ENCODE measurements at places on chromosomes 7 and 10. TPM values are rescaled to one million over a fixed set of nuclear protein-coding genes. Genes with fewer than 3 reads are reported as not detected.
A peak's percentile ranks its signal among the peaks of the same experiment; 100 is the strongest.

GRCh38 chr7:147411096-147411495, 1179.5 kb upstream of the C7orf33 start:
- DNase-seq = no peak

DNA sequence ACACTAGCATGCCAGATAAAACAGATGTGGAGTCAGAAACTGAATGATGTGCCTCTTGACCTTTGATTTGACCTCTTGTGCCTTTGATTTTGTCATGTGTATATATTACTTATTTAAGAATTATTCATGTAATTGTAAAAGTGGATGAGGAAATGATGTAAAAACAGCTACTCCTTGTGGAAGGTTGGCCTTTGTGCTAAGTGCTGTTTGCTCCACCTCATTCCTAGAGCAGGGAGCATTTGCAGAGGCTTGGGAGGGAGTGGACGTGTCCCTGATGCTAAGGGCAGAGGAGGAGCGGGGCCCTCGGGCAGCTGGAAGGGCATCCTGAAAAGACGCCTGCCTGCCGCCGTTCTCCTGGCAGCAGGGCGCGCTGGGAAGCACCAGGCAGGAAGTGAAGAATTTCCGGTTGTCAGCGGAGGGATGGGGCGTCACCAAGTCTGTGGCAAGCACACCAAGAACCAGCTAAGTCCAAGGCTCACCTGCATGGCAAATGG, 197.6 kb upstream of the ZNF32 start:
- no peak for DNase-seq

- no peak for DNase-seq
Observed at GRCh38 chr7:45624392-45624760, 50.2 kb downstream of the ADCY1 start.

DNA sequence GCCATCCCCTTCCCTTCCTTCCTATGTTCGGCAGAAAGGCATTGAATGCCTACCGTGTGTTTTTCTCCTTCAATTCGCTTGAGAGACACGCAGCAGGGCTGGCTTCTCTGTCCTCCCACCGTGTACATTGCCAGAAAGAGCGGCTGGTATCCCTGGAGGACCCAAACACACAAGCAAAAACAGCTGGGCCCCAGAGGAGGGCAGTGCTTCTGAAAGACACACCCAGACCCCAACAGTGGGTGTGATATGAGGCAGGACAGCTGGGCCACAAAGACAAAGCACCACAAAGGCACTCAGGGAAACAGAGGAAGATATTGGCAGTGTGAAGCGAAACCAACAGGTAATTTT, 133.1 kb upstream of the SH2B2 start:
- DNase-seq = no peak

GRCh38 chr7:71630516-71630915, 498.6 kb downstream of the GALNT17 start:
- no peak for DNase-seq

GRCh38 chr7:80107278-80107677, 27.4 kb upstream of the GNAI1 start:
- no peak for DNase-seq

DNA sequence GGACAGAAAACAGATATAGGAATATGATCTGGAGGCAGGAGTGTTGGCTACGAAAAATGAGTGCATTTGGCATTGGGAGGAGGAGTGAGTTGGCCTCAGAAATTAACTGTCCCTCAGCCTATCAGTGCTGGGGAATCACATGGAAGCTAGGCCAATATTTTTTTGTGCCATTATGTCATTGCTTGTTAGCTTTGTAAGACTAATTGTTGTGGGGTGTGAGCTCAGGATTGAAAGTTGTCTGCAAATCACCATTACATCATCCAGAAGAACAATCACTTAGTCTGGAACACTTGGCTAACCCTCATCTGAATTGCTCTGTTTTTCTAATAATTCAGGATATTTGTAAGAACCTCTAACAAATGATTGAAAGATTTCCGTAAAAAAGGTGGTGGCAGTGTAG, 45.2 kb upstream of the SEMA3D start:
- DNase-seq = no peak

The COL26A1 gene
- 1.2 TPM for total RNA-seq

The ZNF365 gene
- total RNA-seq = 1.0 TPM

The ZNF804B gene
- total RNA-seq = 0.19 TPM

- DNase-seq = no peak
Observed at GRCh38 chr7:7980134-7980533, 11.5 kb downstream of the GLCCI1 start.

DNA sequence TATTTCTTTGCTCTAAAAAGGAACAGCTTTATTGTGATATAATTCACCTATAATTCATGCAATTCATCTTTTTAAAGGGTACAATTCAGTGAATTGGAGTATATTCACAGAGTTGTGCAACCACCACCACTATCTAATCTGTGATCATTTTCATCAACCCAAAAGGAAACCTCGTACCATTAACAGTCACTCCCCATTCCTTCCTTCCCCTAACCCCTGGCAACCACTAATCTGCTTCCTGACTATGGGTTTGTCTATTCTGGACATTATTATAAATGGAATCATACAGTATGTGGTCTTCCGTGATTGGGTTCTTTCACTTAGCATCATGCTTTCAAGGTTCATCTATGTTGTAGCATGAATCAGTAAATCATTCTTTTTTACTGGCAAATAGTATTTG, 52.3 kb downstream of the MKI67 start:
- DNase-seq = no peak

The SFRP4 gene
- 6.8 TPM for total RNA-seq

The DKK1 gene
- total RNA-seq = 1.5 TPM

The SERPINE1 gene
- 9.9 TPM for total RNA-seq

DNA sequence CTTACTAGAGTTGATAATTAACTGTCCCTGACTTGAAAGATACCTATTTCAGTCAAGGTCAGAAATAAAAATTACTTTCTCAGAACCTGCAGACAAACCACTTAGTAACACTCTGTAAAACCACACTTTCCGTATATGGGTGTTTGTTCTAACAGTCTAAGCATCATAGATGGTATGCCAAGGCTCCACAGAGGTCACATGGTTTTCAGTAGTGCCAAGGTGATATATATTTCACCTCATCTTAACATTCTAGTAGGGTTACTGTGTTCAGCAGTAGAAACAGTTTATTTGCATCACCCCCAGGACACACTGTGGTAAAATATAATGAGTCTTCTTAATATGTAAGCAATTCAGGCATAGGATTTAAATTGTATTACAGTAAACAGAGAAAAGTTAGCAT, 61.5 kb downstream of the KCND2 start:
- DNase-seq = no peak

- DNase-seq = no peak
Observed at GRCh38 chr7:116986611-116987565, 33.6 kb downstream of the ST7 start.

DNA sequence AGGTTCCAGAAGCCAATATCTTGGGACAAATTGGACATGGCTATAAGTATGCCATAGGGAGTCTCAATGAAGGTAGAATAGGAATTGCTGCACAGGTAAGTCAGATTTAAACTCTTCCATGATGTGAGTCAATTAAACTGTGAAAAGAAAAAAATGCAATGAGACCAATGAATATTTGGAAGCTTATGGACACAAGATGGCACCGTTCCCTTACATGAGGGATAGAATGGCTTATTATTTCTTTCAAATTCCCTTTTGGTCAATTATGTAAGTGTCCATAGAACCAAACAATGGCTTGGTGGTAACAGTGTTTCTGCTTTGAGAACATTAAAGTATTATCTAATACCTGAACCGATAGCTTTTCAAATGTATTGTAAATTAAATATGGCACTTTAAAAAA, 35.6 kb downstream of the ACADSB start:
- no peak for DNase-seq

DNA sequence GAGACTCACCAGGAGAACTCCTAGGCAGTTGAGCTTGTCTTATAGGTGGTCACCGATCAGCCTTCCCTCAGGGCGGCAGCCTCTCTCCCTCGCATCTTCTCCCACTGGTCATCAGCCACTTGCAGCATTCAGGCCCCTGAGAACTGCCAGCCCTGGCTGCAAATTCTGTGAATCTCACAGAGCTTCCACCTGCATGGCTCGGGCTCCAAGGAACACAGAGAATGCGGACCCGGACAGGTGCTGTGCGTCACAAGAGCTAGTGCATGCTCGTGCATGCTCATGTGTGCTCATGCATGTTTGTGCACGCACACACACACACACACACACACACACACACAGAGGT, 176.9 kb downstream of the ARHGAP12 start:
- DNase-seq = no peak

The SYT15 gene
- total RNA-seq = 12.7 TPM

- DNase-seq = peak; percentile 59
Observed at GRCh38 chr10:105986912-105987635, 1177.4 kb downstream of the SORCS1 start.

- DNase-seq = no peak
Observed at GRCh38 chr7:27453702-27454405, 208.8 kb downstream of the HIBADH start.

DNA sequence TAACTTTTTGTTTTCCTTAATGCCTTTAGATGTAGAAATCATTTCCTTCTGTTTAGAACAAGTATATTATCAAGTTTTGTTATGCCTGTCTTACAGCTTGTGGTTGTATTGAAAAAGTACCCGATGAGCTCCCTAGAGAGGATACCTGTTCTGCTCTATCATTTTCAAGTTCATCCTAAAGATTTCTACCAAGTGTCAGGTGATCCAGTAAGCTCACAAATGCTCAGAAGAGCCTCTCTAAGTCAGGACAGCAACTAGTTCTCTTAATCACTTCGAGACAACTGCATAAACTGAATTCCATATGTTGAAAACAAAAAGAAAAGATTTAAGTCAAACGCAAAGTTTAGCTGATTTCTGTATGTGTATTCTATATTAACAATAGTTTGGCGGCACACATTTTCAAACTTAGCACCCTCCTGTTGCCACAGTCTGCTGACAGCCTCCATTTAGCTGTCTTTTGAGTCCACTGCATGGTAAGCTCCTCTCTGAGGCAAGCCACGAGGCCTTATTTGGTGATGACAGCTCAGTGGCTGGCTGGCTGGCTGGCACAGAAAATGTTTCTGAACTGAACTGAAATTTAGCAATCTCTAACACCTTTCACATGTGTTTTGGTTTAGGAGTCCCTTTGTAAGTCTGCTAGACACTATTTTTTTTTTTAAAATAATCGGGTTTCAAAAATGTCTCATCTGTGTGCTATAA, 59.4 kb downstream of the SEMA3C start:
- DNase-seq = no peak

DNA sequence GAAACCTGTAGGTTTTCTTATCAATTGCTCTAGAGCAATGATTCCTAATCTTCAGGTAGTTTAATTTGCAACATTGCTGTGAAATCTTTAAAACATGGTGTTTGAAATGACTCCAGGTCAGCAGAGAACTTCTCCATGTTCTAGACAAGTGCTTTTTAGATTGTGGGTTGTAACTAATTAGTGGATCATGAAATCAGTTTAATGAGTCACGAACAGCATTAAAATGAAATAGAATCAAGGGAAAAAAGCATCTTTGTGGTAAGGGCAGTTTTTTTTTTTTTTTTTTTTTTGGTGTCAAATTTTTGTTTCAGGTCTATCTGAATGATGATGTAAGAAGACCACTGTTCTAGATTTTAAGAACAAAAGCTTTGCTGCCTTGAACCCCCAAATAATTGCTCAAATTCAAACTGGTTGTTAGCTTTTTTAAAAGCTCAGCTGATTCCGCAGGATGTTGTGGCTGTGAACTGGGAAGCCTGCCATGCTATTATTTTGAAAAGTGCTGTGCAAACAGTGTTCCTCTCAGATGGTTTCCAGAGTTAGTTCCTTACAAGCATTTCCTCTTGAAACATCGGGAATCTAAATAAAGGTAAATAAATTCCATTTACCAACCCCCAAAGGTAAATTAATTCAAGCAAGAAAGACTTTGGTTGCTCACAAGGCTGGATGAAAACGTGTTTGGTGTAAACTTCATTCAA, 13.1 kb upstream of the PDK4 start:
- DNase-seq = no peak

Data from kidney (tissue), 22 donors.